ENCODE measurements at places on chromosomes 1 and 21.

GRCh38 chr1:98556521-98557158 lies 104.9 kb upstream of the SNX7 start:
- no peak overlapping the region for H3K27ac ChIP-seq
- H3K4me1 ChIP-seq: no peaks in the 10 kb centered on the region
- no peaks in the 10 kb centered on the region for H3K36me3 ChIP-seq

DNA sequence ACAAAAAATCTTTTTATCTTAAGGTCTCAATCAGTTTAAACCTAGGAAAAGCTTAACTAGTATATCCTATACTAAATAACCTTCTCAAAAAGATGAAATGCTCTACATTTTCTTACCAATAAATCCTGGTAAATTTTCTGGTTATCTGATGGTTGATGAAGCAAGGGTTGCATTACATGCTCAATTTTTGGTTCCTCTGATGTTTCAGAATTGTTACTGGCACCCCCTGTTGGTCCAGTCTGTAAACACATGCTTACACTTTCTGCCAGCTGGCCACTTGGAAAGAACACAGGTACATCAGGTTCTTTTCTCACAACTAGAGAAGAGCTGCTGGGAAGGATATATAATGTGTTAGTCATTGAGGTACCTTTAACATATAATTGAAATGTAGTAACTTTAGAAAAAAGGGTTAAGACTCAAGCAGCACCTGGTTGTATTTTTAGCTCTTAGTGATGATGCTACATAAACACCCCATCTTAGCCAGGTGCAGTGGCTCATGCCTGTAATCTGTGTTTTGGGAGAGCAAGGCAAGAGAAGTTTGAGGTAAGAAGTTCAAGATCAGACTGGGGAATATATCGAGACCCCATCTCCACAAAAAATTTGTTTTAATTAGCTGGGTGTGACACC lies 30.9 kb upstream of the TAL1 start:
- no peaks in the 10 kb centered on the region for H3K4me1 ChIP-seq
- H3K4me3 ChIP-seq: no peak overlapping the region
- peak; percentile 55 for DNase-seq
- no peaks in the 10 kb centered on the region for H3K27me3 ChIP-seq
- no peak overlapping the region for H3K27ac ChIP-seq
- no peaks in the 10 kb centered on the region for H3K36me3 ChIP-seq

DNA sequence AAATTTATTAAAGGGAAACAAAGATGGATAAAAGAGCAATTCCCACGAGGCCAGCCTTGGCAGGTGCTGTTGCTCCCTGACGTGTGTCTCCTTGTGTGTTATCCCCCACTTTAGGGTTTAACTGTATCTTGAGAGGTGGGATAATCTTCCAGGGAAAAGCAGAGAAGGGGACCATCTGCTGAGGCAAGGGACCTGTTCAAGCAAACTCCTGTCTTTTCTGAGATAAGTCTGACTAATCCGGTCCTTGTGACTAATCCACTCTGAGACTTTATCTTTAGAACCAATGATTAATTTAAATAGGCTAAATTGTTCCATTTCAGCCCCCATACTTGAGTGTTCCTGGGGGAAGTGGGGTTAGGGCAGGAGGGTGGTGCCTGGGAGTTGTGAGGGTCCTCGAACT lies 163.6 kb downstream of the CAMTA1 start:
- DNase-seq: no peak
- H3K27ac ChIP-seq: no peak overlapping the region
- no peaks in the 10 kb centered on the region for H3K27me3 ChIP-seq
- no peaks in the 10 kb centered on the region for H3K4me1 ChIP-seq
- H3K36me3 ChIP-seq: no peaks in the 10 kb centered on the region
- no peak overlapping the region for H3K4me3 ChIP-seq

DNA sequence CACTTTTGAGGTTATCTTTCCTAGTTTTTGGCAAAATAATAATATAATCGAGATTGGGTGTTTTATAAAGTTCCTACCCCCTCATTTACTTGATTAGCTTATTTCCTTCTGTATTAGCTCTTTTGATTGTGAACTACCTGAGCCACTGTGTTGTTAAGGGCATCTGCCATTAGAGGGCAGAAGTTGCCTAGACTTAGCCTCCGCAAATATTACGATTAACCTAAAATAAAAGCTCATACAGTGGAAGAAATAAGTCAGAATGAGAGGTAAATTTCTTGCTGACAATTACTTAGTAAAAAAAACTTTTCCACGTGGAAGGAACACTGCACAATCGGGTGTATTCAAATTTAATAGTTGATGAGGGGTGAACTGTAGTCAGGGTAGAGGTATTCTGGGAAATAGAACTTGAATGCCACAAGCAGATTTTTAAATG lies 2.3 kb downstream of the H3-3A start:
- peak overlapping the region; percentile 40 for H3K4me3 ChIP-seq
- H3K4me1 ChIP-seq: peaks cover 8% of the 10 kb centered on the region
- no peaks in the 10 kb centered on the region for H3K27me3 ChIP-seq
- peak overlapping the region; percentile 34 for H3K27ac ChIP-seq

GRCh38 chr1:210920716-210921694 lies 212.9 kb downstream of the KCNH1 start:
- H3K27ac ChIP-seq: no peak overlapping the region
- no peaks in the 10 kb centered on the region for H3K4me1 ChIP-seq
- no peak for DNase-seq
- H3K36me3 ChIP-seq: no peaks in the 10 kb centered on the region
- H3K27me3 ChIP-seq: no peaks in the 10 kb centered on the region
- H3K4me3 ChIP-seq: no peak overlapping the region

DNA sequence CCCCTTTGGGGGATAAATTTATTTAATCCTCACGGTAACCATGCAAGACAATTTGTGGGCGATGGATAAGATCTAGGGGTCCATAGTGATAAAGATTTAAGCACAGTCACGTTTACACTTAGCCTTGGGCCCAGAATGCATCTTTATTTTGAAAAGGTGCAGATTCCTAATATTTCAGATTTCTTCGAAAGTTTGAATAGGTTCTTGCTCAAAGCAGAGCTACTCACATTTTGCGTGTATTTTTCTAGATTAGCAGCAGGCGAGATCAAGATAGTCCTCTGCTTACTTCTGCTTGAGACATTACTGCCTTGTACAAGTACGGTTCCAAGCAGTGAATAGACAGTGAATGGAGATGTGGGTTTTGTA lies 647 bp downstream of the TSEN15 start:
- peak overlapping the region; percentile 98 for H3K27ac ChIP-seq
- peaks cover 9% of the 10 kb centered on the region for H3K4me1 ChIP-seq

DNA sequence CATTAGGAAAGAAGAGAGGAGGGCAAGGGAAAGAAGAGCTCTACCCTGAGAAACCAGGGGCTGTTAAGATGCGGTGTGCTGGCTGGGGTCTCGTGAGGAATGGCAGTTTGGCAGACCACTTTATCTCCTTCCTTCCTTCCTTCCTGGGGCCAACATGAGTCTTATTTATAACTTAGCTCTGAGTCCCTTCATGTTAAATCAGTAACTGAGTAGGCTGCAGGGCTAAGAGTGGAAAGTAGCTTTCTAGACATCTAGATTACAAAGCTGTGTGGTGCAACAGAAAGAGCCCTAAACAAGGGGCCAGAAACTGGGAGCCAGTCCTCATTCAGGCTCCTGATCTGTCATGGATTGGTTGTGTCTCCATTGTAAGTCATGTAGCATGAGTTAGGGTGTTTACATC lies 135.4 kb upstream of the DUSP10 start:
- no peaks in the 10 kb centered on the region for H3K27me3 ChIP-seq
- no peak for DNase-seq
- no peaks in the 10 kb centered on the region for H3K36me3 ChIP-seq
- H3K4me1 ChIP-seq: no peaks in the 10 kb centered on the region
- no peak overlapping the region for H3K4me3 ChIP-seq
- no peak overlapping the region for H3K27ac ChIP-seq

GRCh38 chr1:181398544-181398943 lies 84.8 kb upstream of the CACNA1E start:
- no peaks in the 10 kb centered on the region for H3K36me3 ChIP-seq
- H3K4me3 ChIP-seq: no peak overlapping the region
- H3K27ac ChIP-seq: no peak overlapping the region
- DNase-seq: no peak
- no peaks in the 10 kb centered on the region for H3K4me1 ChIP-seq

DNA sequence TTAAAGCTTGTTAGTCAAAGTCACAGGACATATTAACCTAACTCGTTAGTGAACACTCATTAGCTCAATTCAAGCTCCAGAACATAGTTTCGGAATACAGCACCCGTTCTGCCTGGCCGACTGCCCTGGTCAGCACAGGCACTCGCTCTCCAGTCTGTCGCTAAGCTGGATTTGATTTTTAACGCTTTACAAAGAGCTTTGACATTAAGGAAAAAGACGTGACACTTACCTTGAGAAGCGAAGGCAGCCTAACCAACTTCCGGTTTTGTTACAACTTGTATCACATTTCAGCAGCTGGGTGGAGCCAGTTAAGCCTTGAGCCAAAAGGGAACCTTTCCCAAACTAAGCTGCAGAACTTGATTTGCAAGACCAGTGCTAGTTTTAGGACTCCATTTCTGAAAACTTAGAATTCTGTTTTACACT lies at the start of gene FRRS1:
Gene FRRS1 (minus strand): TSS at position 258 of the 423 bp plus-strand sequence. CDS start 17,867 bp downstream, outside the sequence.
- no peaks in the 10 kb centered on the region for H3K36me3 ChIP-seq
- no peaks in the 10 kb centered on the region for H3K27me3 ChIP-seq
- peak; percentile 80 for DNase-seq
- H3K27ac ChIP-seq: peak within 1 kb of the TSS; percentile 83
- H3K4me1 ChIP-seq: peaks cover 4% of the 10 kb centered on the region

DNA sequence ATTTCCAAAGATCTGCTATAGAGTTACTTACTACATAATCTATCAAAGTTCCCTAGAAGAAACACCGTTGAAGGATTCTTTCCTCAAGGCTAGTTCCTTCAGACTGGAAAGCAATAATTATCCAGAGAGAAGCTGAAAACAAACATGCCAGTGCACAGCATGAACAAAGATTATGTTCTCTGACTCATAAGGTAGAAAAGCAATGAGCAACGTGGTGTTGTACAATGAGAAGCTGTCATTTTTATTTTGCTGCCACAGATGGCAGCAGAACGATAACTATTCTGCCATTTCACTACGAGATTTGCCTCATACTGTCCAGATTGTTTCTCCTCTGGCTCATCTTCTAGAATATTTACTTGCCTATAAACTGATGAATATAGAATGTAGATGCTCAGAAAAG lies 10.7 kb downstream of the EXTL2 start:
- H3K4me3 ChIP-seq: no peak overlapping the region
- no peaks in the 10 kb centered on the region for H3K27me3 ChIP-seq
- H3K27ac ChIP-seq: peak overlapping the region; percentile 5
- peak; percentile 47 for DNase-seq
- H3K36me3 ChIP-seq: no peaks in the 10 kb centered on the region
- peaks cover 7% of the 10 kb centered on the region for H3K4me1 ChIP-seq

GRCh38 chr1:240332672-240333071 lies 241.0 kb downstream of the FMN2 start:
- H3K27me3 ChIP-seq: no peaks in the 10 kb centered on the region
- no peak overlapping the region for H3K4me3 ChIP-seq
- no peaks in the 10 kb centered on the region for H3K36me3 ChIP-seq
- no peak for DNase-seq

- H3K36me3 ChIP-seq: no peaks in the 10 kb centered on the region
- peaks cover 6% of the 10 kb centered on the region for H3K4me1 ChIP-seq
- H3K4me3 ChIP-seq: no peak overlapping the region
- H3K27me3 ChIP-seq: no peaks in the 10 kb centered on the region
Measured at GRCh38 chr1:115411371-115412063, 73.5 kb upstream of the NGF start.

DNA sequence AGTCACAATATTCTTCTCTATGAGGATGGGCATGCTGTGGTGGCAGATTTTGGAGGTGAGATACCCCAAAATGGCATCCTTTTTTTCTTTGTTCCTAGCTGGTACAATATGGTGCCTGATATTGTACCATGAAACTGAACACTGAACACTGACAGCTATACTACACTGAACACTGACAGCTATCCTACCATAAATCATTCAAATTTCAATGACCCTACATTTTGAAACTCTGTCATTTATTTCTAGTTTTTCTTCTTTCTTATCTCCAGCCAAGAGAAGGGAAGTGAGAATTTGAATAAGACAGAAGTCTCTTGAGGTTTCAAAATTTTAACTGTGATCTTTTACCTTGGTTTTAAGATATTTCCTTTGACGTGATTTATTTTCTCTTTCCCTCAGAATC lies 76.3 kb downstream of the LRRC53 start:
- no peak overlapping the region for H3K4me3 ChIP-seq
- H3K36me3 ChIP-seq: no peaks in the 10 kb centered on the region
- H3K27ac ChIP-seq: no peak overlapping the region
- H3K4me1 ChIP-seq: peaks cover 9% of the 10 kb centered on the region
- no peaks in the 10 kb centered on the region for H3K27me3 ChIP-seq

All from hepatocyte (in vitro differentiated cells).